ENCODE measurements at places on chromosomes 6 and 20. TPM values are rescaled to one million over a fixed set of nuclear protein-coding genes. Genes with fewer than 3 reads are reported as not detected.

DNA sequence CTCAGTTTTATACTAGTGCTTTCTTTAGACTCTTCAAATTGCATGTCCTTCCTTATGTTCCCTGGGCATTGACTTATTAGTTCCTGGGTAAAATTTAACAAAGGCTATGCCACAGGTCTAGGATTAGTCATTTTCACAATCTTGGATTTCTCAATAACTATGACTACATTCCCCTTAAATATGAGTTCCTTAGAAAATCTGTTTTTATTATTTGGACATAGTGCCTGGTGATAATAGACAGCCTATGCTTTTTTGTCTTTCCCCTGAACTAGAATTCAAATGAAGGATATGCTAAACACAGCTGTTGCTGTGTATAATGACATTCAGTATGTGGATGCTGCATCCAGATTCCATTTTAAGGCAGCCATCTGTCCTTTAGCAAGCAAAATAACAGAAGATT lies 1252.8 kb upstream of the GJE1 start:
- H3K27me3 ChIP-seq, result no peaks in the 10 kb centered on the region
- DNase-seq, result no peak
- no peak overlapping the region for H3K27ac ChIP-seq
- no peaks in the 10 kb centered on the region for H3K4me1 ChIP-seq
- no peaks in the 10 kb centered on the region for H3K36me3 ChIP-seq

- no peak overlapping the region for H3K4me3 ChIP-seq
- no peak overlapping the region for H3K27ac ChIP-seq
- H3K36me3 ChIP-seq, result no peaks in the 10 kb centered on the region
These were observed 50.7 kb upstream of the INSM1 start for GRCh38 chr20:20317195-20317594.

- H3K4me1 ChIP-seq, result no peaks in the 10 kb centered on the region
- H3K36me3 ChIP-seq, result no peaks in the 10 kb centered on the region
- DNase-seq, result no peak
These were observed 7.3 kb downstream of the EBF4 start for GRCh38 chr20:2699775-2700413.

GRCh38 chr6:133359256-133359655 lies 118.1 kb downstream of the EYA4 start:
- no peak overlapping the region for H3K27ac ChIP-seq
- H3K4me3 ChIP-seq, result no peak overlapping the region
- H3K36me3 ChIP-seq, result no peaks in the 10 kb centered on the region
- DNase-seq, result no peak
- H3K4me1 ChIP-seq, result no peaks in the 10 kb centered on the region

Gene NHLRC1
- 2.3 TPM for total RNA-seq

Gene NRSN1
- not detected for total RNA-seq

Measured in uterus (tissue), 4 donors.